ENCODE measurements at places on chromosomes 6 and 20. TPM values are rescaled to one million over a fixed set of nuclear protein-coding genes. Genes with fewer than 3 reads are reported as not detected.

Gene HLA-DOB
- total RNA-seq = 0.19 TPM

Gene SRSF12
- not detected for total RNA-seq

Gene TMEM217
- total RNA-seq = 19.7 TPM

Gene BTN1A1
- not detected for total RNA-seq

Gene KIF13A
- total RNA-seq = 57.2 TPM

Gene C6orf163
- 2.9 TPM for total RNA-seq
